ENCODE measurements at places on chromosomes 2 and 18. TPM values are rescaled to one million over a fixed set of nuclear protein-coding genes. Genes with fewer than 3 reads are reported as not detected.

The TGIF1 gene
- total RNA-seq = 69.0 TPM

The TSPYL6 gene
- total RNA-seq = not detected

The KIAA2012 gene
- total RNA-seq = 0.10 TPM

The TMEM200C gene
- 0.49 TPM for total RNA-seq

The PMAIP1 gene
- total RNA-seq = 12.9 TPM

The NTSR2 gene
- total RNA-seq = 0.10 TPM

The GKN1 gene
- not detected for total RNA-seq

The MEIS1 gene
- total RNA-seq = 28.4 TPM

Data from skin of body (tissue), 3 donors.